Activated CD4-positive, alpha-beta T cell treated with anti-CD3 and anti-CD28 coated beads, Interleukin-2, Interleukin-6, amounts not matched to agents 100 ng/mL and 50 ng/mL, durations not matched to agents 16 hours and 8 hours (primary cell): ENCODE measurements at places on chromosomes 2 and 18.

GRCh38 chr2:240948905-240949790, 43.0 kb downstream of the CROCC2 start:
- DNase-seq: no peak

DNA sequence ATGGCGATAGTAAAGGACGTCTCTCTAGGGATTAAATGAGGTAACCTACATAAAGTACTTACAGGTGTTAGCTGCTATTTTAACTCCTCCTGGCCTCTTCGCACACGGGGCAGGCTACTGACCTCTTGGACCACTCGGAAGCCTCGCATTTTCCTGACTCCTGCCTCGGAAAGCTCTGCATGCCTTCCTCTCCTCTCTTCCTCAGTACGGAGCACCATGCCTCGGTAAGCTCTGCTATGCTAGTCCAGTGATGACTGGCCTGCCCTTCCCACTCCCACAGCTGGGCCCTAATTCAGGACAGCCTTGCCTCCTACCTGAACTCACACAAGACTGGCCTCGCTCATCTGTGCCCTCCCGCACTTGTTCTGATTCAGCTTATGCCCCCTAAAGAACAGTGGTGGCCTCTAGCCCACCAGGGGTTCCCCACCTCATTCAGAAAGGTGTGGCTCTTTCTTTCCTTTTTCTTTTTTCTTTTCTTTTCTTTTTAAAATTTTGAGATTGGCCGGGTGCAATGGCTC, 22.7 kb upstream of the HPCAL1 start:
- DNase-seq: no peak

- DNase-seq: peak; percentile 68
These were observed at the start of gene GPD2 for GRCh38 chr2:156435718-156436496. Gene GPD2 (plus strand): TSS chr2:156436379. CDS start chr2:156476106, 39,727 bp downstream.

DNA sequence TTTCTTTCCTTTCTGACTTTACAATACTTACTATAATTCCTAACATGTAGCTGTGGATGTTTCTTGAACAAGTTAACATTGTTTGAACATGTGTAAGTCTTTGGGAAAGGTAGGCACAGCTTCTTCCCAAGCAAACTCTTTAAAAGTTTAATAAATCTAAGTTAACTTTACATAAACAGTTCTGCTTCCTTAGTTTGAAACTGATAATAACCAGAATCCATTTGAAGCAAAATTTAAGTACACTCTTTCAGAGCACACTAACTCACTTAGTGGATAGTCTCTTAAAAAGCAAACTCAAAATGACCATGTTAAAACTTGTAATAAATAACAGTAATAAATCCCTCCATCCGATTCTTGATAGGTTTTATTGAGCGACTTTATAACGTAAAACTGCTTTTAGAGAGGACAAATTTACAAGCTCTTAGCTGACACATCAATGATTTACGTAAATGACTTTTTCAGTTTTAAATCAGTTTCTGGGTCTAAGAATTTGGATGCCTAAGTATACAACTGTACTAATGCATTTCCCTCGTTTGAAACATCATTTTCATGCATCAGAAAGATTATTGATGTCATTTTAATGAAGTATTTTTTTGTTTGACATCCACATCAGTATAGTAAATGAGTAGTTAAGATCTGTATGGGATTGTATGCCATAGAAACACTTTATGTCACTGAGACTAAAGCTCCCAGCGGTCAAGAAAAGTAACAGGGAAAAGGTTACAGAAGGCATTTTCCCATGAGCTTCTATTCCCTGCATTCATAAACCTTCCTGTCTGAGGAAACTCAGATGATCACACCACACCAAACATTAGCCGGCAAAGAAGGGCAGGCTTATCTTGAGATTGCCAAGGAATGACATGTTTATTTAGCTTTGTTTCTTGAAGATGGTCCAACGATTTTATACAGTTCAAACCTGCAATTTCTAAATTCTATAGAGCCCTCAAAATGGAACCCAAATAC, 67.5 kb downstream of the PDE1A start:
- DNase-seq: no peak

DNA sequence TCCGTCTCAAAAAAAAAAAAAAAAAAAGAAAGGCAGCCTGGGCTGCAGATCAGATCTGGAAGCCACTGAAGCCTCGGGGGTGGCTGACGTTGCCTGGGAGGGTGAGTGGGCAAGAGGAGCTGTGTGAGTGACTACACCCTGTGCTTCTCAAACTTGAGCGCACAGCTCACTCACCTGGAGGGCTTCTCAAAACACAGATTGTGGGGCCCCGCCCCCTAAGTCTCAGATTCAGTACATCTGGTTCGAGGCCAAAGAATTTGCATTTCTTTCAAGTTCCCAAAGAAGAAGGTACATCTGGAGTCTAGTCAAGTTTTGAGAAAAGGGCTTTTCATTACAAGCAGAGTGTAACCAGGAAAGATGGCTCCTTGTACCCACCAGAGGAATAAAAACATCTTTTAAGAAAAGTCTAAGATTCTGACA, 97.7 kb upstream of the CAB39 start:
- DNase-seq: no peak

DNA sequence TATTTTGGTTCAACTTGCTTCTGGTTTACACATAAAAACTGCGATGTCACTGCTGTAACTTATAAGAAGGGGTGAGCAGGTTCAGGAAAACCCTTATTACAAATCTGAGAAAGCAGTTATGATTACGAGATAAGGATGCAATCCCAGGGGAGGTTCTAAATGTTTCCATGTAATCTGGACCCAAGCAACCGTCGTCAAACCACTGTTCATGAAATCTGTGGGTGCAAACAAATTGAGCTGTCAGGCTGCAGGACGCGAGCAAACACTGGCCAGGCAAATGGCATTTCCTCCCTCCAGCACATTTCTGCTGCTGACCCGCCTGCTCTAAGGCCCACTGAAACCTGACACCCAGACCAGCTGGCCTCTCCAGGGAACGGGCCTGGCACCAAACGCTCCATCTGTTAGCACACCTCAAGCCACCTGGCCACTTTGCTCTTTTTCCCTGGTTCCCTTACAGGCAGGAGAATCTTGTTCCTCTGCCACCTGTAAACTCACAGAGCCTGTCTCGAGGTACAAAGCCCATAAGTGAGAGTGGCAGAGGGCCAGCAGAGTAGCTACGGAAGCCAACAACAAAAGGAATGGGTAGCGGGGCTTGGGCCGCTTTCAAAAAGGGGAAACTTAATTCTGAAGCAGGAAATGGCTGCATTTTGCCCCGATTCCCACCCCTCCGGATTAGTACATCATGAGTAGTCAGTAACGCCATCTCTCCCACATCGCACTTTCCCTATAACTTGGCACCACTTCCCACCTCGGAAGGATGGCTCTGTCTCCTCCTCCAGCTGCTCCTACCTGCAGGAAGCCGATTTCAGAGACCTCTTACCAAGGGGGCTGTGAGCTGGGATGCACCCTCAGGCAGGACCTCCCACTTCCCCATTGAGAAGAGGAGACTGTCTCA, 26.5 kb downstream of the CRACDL start:
- peak; percentile 20 for DNase-seq

GRCh38 chr2:131022731-131023130, 70.5 kb downstream of the FAM168B start:
- DNase-seq: no peak

DNA sequence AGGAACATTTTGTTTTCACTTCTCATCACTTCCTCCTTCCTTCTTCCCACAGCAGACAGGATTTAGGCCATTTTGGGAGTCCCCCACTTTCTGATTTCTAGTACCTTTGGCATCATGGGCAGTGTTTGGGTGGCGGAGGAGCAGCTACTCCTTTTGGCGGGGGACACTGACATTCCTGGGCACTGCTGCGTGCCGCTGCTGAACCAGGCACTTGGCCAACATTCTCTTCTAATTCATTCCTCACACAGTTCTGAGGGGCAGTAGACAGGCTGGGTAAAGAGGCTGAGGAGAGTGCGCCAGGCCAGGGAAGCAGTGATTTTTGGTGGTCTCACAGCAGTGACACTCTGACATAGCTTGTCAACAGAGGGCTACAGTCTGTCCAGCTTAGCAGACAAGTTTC, 270.2 kb downstream of the LOXHD1 start:
- no peak for DNase-seq

DNA sequence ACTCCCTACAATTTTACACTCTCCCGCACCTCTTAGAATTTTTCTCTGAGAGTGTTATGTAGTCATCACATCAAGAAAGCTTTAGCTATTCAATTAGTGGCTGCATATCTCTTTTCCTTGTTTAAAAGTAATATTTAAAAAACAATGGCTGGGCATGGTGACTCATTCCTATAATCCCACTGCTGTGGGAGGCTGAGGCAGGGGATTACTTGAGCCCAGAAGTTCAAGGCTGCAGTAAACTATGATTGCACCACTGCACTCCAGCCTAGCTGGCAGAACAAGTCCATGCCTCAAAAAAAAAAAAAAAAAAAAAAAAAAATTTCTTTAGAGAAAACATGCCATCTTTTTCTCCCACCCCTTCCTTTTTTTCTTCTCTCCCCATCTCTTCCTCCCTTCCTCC, 44.3 kb downstream of the AQP4 start:
- DNase-seq: no peak

GRCh38 chr2:240289701-240290431, 145.6 kb upstream of the GPC1 start:
- DNase-seq: no peak
